ENCODE measurements at places on chromosomes 2 and 18. TPM values are rescaled to one million over a fixed set of nuclear protein-coding genes. Genes with fewer than 3 reads are reported as not detected.

Gene ABHD3
- total RNA-seq = 4.1 TPM

Gene UNC80
- total RNA-seq = not detected

Gene EMILIN1
- total RNA-seq = 790 TPM

Gene RPRM
- not detected for total RNA-seq

Gene ARHGEF33
- total RNA-seq = 1.4 TPM

Gene PAX8
- total RNA-seq = 1.9 TPM

Gene ZAP70
- not detected for total RNA-seq

Gene MEP1B
- total RNA-seq = not detected

Gene GAL3ST2
- total RNA-seq = 0.64 TPM

Gene FAM110C
- 0.16 TPM for total RNA-seq

Gene STRN
- total RNA-seq = 11.3 TPM

Gene CIB4
- not detected for total RNA-seq

Gene PLEKHH2
- total RNA-seq = 5.2 TPM

Gene NYAP2
- under 0.01 TPM for total RNA-seq

Gene ASPRV1
- total RNA-seq = 0.26 TPM

Gene RAB17
- total RNA-seq = not detected

Gene IL1F10
- total RNA-seq = not detected

Gene SFXN5
- 16.4 TPM for total RNA-seq

Gene HS1BP3
- total RNA-seq = 23.3 TPM

Gene C2orf66
- total RNA-seq = not detected

Gene REG1A
- not detected for total RNA-seq

Gene RGPD3
- total RNA-seq = under 0.01 TPM

Gene FSIP2
- 0.24 TPM for total RNA-seq

Gene TPO
- total RNA-seq = not detected

Gene WIPF1
- 16.7 TPM for total RNA-seq

Gene TNFAIP6
- 32.4 TPM for total RNA-seq

Gene INHBB
- 0.32 TPM for total RNA-seq

Gene POTEJ
- not detected for total RNA-seq

Gene ALLC
- not detected for total RNA-seq

Gene SLC11A1
- total RNA-seq = 0.13 TPM

Gene SULT1C4
- total RNA-seq = 2.1 TPM

Gene VPS4B
- 25.7 TPM for total RNA-seq

Gene RAB31
- total RNA-seq = 18.9 TPM

Gene ZSWIM2
- total RNA-seq = not detected

Gene SERPINB11
- total RNA-seq = not detected

Gene SOX11
- total RNA-seq = 21.8 TPM

Gene EGR4
- total RNA-seq = not detected

Gene PROM2
- 1.0 TPM for total RNA-seq

Gene CNGA3
- not detected for total RNA-seq

Gene SLC4A3
- 4.0 TPM for total RNA-seq

Gene SLC5A7
- total RNA-seq = not detected

Gene CXXC1
- total RNA-seq = 39.3 TPM

Gene OXER1
- 0.13 TPM for total RNA-seq

Gene LYPD6B
- 0.13 TPM for total RNA-seq

Gene HJURP
- total RNA-seq = 8.4 TPM

Gene DAW1
- 0.32 TPM for total RNA-seq

Gene PAIP2B
- 0.52 TPM for total RNA-seq

Gene SLC9A4
- not detected for total RNA-seq

Gene IGFBP5
- total RNA-seq = 1,071 TPM

Gene CCDC148
- total RNA-seq = under 0.01 TPM

Gene RGPD4
- total RNA-seq = not detected

Gene NMUR1
- not detected for total RNA-seq

Gene MFSD6
- 8.3 TPM for total RNA-seq

Gene RAMP1
- 21.7 TPM for total RNA-seq

Gene MARCO
- total RNA-seq = not detected

Gene CHRNG
- total RNA-seq = 3.3 TPM

Gene C1QL2
- not detected for total RNA-seq

Gene IKZF2
- total RNA-seq = 4.7 TPM

Measured in epithelial cell of alveolus of lung (primary cell).